ENCODE measurements at places on chromosomes 7 and 10. TPM values are rescaled to one million over a fixed set of nuclear protein-coding genes. Genes with fewer than 3 reads are reported as not detected.

The COL13A1 gene
- not detected for total RNA-seq

DNA sequence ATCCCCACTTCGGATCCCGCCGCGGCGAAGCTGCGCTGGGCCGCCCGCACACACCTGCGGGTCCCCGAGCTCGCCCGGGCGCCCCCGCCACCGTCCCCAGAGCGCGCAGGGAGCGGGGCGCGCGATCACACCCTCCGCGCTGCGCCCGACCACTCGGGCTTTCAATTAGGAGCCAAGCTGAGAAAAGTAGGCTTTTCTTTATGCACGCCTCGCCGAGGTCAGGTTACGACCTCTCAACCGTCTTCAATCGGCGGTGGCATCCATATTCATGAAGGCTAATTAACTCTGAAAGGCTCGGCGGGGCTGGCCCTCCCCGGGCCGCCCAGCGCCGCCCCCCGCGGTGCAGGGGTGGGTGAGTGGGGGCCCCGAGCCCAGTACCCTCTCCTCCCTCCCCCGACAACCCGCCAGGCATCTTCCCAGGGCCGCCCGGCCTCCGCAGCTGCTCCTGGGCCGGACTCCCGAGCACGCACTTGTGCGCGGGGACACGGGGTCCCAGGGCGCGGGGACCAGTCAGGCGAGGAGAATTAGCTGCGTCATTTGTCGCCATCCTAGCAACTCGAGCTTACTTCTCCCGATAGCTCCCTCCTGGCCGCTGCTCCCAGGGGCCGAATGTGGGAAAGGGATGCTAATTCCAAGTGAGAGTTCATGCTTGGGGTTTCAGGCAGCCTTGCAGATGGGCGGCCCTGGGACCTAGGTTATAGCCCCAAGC, 155.5 kb upstream of the LYZL2 start:
- H3K27me3 ChIP-seq, result no peaks in the 10 kb centered on the region
- peak overlapping the region; percentile 63 for H3K4me3 ChIP-seq
- peak overlapping the region; percentile 38 for H3K27ac ChIP-seq
- H3K4me1 ChIP-seq, result peaks cover 16% of the 10 kb centered on the region
- no peaks in the 10 kb centered on the region for H3K36me3 ChIP-seq
- peak; percentile 41 for DNase-seq

DNA sequence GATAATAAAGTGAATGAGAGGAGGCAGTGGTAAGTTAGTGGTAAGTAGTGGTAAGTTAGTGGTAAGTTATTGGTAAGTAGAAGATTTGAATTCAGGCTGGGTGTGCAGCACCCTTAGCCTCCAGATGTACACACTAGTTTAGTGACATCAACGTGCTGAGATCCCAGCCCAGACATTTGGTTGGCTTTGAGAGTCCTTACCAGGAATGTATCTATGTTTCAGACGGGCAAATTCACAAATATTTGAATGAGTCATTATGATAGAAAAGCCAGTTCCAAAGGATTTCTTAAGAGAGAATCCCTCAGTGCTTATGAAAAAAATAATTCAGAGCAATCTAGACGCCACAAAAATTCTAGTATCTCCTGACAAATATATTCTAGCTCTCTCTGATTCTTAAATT, 70.0 kb downstream of the ARL4A start:
- no peak for DNase-seq
- no peaks in the 10 kb centered on the region for H3K27me3 ChIP-seq
- H3K27ac ChIP-seq, result no peak overlapping the region
- no peak overlapping the region for H3K4me3 ChIP-seq
- no peaks in the 10 kb centered on the region for H3K36me3 ChIP-seq

DNA sequence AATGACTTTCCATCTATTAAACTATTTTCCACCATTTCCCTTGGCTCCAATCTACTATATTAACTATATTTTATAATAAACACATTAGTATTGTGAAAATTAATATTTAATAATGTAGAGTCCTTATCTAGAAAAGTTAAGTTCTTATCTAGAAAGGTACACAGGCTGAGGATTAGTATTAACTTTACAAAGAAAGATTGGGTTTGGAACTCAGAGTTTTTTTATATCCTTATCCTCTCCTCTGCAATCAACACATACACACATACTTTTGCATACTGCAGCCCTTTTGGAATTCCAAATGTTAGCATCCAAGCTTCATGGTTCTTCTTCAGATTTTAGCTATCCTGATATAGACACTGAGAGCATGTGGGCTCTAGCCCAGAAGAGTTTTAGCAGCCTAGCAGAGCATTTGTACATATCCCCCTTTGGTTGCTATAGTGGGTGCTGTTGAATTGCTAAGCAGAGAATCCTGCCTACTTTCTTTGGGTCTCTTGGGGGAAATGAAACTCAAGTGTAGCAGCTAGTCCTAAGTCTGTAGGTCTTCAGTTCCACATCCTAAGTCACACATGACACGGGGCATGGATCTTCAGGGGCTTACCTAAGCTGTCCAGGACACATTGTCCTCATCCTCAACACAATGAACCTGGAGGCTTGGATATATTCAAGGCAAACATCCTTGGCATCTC, 874.6 kb downstream of the LRMDA start:
- no peaks in the 10 kb centered on the region for H3K4me1 ChIP-seq
- DNase-seq, result no peak
- no peaks in the 10 kb centered on the region for H3K36me3 ChIP-seq
- no peaks in the 10 kb centered on the region for H3K27me3 ChIP-seq
- H3K27ac ChIP-seq, result no peak overlapping the region

DNA sequence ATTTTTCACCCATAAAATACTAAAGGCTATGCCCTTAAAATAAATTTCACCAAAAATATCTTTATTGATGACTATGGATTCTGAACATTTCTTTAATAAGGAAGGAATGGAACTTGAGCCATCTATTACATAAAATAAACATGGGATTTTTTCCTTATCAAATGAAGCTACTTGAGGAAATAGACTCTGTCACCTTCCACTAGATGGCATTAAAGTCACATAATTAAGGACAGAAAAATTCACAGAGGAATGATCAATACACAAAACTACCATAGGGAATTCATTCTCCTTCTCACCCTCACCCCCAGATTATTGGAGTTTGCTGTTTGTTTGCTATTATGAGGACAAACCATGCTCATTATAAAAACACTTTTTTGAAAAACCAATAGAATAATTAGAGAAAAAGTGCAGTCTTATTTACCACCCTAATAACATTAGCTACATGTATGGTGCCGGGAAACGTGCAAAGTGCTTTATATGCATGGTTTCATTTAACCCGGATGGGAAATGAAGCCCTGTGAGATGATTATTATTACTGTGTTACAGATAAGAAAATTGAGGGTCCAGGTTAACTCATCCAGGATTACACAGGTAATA, 21.1 kb upstream of the FOXI2 start:
- DNase-seq, result peak; percentile 47
- H3K4me3 ChIP-seq, result no peak overlapping the region
- no peaks in the 10 kb centered on the region for H3K36me3 ChIP-seq
- H3K4me1 ChIP-seq, result no peaks in the 10 kb centered on the region

The ELOVL3 gene
- not detected for total RNA-seq

DNA sequence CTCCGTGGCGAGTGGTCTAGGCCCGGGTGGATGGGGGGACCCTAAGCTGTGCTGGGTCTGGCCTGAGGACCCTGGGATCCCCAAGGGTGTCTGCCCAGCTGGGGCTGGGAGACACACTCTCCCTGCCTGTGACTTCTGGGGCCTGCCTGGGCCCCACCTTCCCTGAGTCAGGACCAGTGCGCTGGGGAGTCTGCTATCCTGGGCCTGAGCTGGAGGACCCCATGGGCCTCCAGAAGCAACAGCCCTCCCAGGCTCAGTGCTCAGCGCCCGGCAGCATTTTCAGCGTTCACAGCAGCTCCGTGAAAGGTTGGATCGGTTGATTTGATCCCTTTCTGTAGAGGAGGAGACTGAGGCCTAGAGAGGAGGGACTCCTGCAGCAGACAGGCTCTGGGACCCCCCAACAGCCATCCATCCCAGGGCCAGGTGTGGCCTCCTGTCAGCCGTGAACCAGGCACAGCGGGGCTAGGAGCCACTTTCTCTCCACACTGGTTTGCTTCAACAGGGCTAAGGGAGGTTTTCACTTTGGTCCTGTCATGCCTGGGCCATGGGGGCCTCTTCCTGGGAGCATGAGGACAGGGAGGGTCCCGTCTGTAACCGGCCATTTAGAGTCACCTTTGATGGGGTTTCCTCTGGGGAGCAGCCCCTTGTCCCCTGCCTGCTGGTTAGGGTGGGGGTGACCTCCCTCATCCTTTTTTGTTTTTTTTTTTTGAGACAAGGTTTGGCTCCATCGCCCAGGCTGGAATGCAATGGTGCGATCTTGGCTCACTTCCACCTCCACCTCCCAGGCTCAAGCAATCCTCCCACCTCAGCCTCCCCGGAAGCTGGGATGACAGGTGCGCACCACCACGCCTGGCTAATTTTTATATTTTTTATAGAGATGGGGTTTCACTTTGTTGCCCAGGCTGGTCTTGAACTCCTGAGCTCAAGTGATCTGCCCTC, 12.4 kb downstream of the FOXL3 start:
- H3K4me1 ChIP-seq, result no peaks in the 10 kb centered on the region
- no peak for DNase-seq
- H3K36me3 ChIP-seq, result no peaks in the 10 kb centered on the region
- no peak overlapping the region for H3K4me3 ChIP-seq

The CHN2 gene
- total RNA-seq, result 0.86 TPM

The ANKRD22 gene
- not detected for total RNA-seq

The TES gene
- total RNA-seq, result 62.7 TPM

The CFAP70 gene
- total RNA-seq, result 2.9 TPM

DNA sequence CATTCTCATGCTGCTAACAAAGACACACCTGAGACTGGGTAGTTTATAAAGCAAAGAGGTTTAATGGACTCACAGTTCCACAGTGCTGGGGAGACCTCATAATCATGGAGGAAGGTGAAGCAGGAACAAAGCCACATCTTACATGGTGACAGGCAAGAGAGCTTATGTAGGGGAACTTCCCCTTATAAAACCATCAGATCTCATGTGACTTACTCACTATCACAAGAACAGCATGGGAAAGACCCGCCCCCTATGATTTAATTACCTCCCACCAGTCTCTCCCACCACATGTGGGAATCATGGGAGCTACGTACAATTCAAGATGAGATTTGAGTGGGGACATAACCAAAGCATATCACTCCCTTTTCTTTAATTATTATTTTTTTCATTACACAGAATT, 16.6 kb downstream of the COL28A1 start:
- no peak overlapping the region for H3K27ac ChIP-seq
- H3K36me3 ChIP-seq, result no peaks in the 10 kb centered on the region
- no peak overlapping the region for H3K4me3 ChIP-seq

The GNAT3 gene
- total RNA-seq, result not detected

The PVRIG gene
- total RNA-seq, result 51.4 TPM

All from B cell (primary cell).